Brain (organoid and tissue), 16 donors: ENCODE measurements at places on chromosomes 5 and 9. TPM values are rescaled to one million over a fixed set of nuclear protein-coding genes. Genes with fewer than 3 reads are reported as not detected.

CYLC2 gene
- not detected for polyA plus RNA-seq

CFAP77 gene
- polyA plus RNA-seq = 15.2 TPM

RANBP17 gene
- 2.2 TPM for polyA plus RNA-seq

APBB3 gene
- 19.4 TPM for polyA plus RNA-seq

SVEP1 gene
- 0.49 TPM for polyA plus RNA-seq

ORM2 gene
- 0.49 TPM for polyA plus RNA-seq

TUSC1 gene
- 3.9 TPM for polyA plus RNA-seq

MTX3 gene
- polyA plus RNA-seq = 1.9 TPM

OMD gene
- polyA plus RNA-seq = 0.34 TPM

GPR151 gene
- not detected for polyA plus RNA-seq

C9orf50 gene
- 3.5 TPM for polyA plus RNA-seq

RRAGA gene
- polyA plus RNA-seq = 217 TPM

ADAMTS16 gene
- 0.19 TPM for polyA plus RNA-seq

LMNB1 gene
- 87.5 TPM for polyA plus RNA-seq

MAMDC2 gene
- 0.31 TPM for polyA plus RNA-seq

NSG2 gene
- polyA plus RNA-seq = 32.7 TPM

FSTL4 gene
- polyA plus RNA-seq = 7.9 TPM

INSL4 gene
- not detected for polyA plus RNA-seq

PIP5K1B gene
- 2.5 TPM for polyA plus RNA-seq

CARD19 gene
- polyA plus RNA-seq = 53.1 TPM

SLU7 gene
- 27.1 TPM for polyA plus RNA-seq

NIPAL4 gene
- polyA plus RNA-seq = 4.3 TPM

TRIO gene
- 47.4 TPM for polyA plus RNA-seq

PHF2 gene
- polyA plus RNA-seq = 63.6 TPM

RPL12 gene
- 3,352 TPM for polyA plus RNA-seq

HSPB3 gene
- polyA plus RNA-seq = 1.1 TPM

FNIP1 gene
- polyA plus RNA-seq = 2.6 TPM

TEK gene
- polyA plus RNA-seq = 3.3 TPM

F2R gene
- 3.7 TPM for polyA plus RNA-seq

MARVELD2 gene
- polyA plus RNA-seq = 6.6 TPM

ENTPD2 gene
- polyA plus RNA-seq = 66.8 TPM

PLPP6 gene
- polyA plus RNA-seq = 6.8 TPM
